ENCODE measurements at places on chromosomes 7 and 10.

DNA sequence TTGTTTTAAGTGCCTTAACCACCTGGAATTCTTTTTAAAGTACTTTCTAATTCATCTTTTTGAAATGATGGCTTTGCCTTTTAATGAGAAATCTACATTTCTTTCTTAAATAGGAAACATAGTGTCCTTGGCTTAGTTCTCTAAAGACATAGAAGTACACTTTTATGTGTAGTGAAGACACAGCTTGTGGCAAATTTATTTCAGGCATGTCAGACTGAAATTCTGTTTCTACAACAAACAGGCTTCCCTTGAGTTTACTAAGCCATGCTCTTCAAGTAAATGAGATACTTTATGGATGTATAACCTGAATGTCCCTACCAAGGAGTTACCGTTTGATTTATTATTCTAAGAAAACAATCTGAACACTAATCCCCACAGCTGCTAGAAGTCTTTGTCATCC lies 136.9 kb upstream of the MAGI2 start:
- H3K27me3 ChIP-seq = no peaks in the 10 kb centered on the region
- H3K36me3 ChIP-seq = no peaks in the 10 kb centered on the region
- no peak for DNase-seq
- H3K4me3 ChIP-seq = no peak overlapping the region
- H3K27ac ChIP-seq = no peak overlapping the region

GRCh38 chr7:29598613-29599012 lies 35.0 kb downstream of the PRR15 start:
- H3K36me3 ChIP-seq = no peaks in the 10 kb centered on the region
- H3K27me3 ChIP-seq = no peaks in the 10 kb centered on the region
- H3K27ac ChIP-seq = no peak overlapping the region
- DNase-seq = no peak
- no peaks in the 10 kb centered on the region for H3K4me1 ChIP-seq
- no peak overlapping the region for H3K4me3 ChIP-seq

DNA sequence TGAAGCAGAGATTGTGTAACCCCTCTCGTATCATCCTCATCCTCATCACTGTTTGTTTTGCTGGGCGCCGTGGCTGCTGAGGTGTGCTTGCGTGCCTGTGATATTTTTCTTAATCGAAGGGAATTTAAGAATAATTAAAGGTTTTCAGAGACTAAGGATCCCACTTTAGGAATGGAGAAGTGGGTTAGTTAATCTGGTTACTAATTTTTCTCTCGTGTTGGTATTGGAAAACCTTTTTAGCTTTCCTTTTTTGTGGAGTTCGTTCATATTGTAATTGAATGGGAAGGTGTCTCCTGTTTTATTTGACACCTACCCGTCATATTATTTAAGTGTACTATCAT lies 1.3 kb downstream of the UBN2 start:
- DNase-seq = no peak
- peaks cover under 1% of the 10 kb centered on the region for H3K36me3 ChIP-seq

DNA sequence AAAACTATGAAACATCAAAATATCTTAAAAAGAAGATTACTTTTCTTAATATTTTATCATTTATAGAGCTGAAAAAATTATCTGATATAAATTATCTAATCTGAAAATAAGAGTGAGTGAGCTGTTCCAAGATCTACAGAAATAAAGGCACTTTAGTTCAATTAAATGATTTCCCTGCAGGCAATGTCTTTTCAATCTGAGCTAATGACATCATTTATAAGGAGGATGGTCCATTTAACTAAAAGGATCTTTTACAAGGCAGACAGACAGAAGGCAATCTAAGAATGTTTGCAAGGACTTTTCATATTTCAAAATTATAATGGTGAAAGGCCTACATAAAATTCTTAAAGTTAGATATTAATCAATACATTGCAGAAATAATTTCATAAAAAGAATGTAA lies 71.8 kb downstream of the SKAP2 start:
- no peaks in the 10 kb centered on the region for H3K4me1 ChIP-seq
- no peak overlapping the region for H3K27ac ChIP-seq
- H3K36me3 ChIP-seq = no peaks in the 10 kb centered on the region
- no peak for DNase-seq
- H3K4me3 ChIP-seq = no peak overlapping the region

- no peaks in the 10 kb centered on the region for H3K4me1 ChIP-seq
- peaks cover 15% of the 10 kb centered on the region for H3K36me3 ChIP-seq
- no peak for DNase-seq
- H3K4me3 ChIP-seq = no peak overlapping the region
- no peak overlapping the region for H3K27ac ChIP-seq
These were observed 34.2 kb downstream of the CHST12 start for GRCh38 chr7:2437537-2438148.

- no peak for DNase-seq
- peaks cover 1% of the 10 kb centered on the region for H3K4me1 ChIP-seq
- no peaks in the 10 kb centered on the region for H3K27me3 ChIP-seq
- no peak overlapping the region for H3K27ac ChIP-seq
These were observed 327.7 kb downstream of the CXCL12 start for GRCh38 chr10:44056967-44057805.

GRCh38 chr10:47282657-47283018 lies 17.4 kb upstream of the GDF10 start:
- no peak for DNase-seq
- no peaks in the 10 kb centered on the region for H3K36me3 ChIP-seq
- H3K27me3 ChIP-seq = peaks cover 3% of the 10 kb centered on the region
- H3K4me1 ChIP-seq = no peaks in the 10 kb centered on the region
- H3K27ac ChIP-seq = no peak overlapping the region

DNA sequence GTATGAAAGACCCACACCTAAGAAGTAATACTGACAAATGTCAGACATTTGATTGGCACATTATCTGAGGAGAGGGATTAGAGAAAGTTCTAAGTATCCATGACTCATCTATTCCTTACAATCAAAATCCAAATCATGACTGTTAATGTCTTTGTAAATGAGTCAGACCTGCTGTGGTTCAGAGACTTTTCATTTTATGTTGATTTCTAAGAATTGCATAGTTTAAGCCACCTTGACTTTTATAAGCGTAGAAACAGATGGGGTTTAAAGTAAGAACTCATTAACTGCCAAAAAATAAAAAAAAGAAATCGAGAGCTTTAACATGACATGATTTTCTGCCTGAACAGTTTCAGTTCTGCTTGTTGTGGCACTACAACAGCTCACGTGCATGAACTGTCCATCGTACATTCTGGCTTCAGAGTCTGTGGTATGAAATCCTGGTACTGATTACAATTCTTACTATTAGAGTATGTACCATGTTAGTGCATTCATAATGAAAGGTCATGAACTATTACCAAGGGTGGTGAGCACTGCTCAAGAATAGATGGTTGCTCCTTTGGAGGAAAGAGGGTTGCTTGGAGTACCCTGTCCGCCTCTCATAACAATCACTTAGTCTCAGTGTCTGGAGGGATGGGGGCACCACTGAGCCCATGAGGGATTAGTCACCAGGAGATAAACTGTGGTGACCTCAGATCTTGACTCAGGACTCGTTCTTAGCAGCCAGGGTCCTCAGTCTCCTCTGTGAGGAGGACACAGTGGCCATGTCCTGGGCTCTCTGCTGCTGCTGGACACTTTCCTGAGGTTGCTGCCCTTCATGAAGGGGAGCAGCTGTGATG lies 42.2 kb downstream of the ACSM6 start:
- H3K27me3 ChIP-seq = no peaks in the 10 kb centered on the region
- DNase-seq = no peak
- no peak overlapping the region for H3K4me3 ChIP-seq
- H3K36me3 ChIP-seq = no peaks in the 10 kb centered on the region
- H3K4me1 ChIP-seq = no peaks in the 10 kb centered on the region

DNA sequence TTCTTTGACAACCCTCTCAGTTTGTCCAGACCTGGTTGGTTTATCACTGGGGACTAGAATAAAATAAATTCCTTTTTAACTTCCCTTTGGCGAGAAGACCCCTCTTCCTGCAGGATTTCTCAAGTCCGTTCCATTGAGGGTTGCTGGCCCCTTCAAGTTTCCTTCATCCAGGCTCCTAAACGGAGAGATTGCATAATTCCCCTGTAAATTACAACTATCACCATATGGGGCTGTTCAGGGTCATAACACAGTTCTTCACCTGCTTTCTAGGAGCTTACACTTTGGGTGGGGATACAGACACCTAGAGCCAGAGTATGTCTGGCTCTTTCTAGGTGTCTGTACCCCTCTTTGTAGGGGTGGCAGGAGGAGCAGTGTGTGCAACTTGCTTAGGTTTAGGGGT lies 3.3 kb upstream of the COPS6 start:
- H3K27me3 ChIP-seq = no peaks in the 10 kb centered on the region
- DNase-seq = no peak
- H3K27ac ChIP-seq = no peak overlapping the region

GRCh38 chr10:83880252-83880791 lies 259.0 kb upstream of the GHITM start:
- H3K27me3 ChIP-seq = no peaks in the 10 kb centered on the region
- no peak overlapping the region for H3K4me3 ChIP-seq
- no peaks in the 10 kb centered on the region for H3K4me1 ChIP-seq
- no peak overlapping the region for H3K27ac ChIP-seq

GRCh38 chr10:93193906-93194305 lies 120.2 kb downstream of the CYP26A1 start:
- no peak overlapping the region for H3K4me3 ChIP-seq
- no peaks in the 10 kb centered on the region for H3K27me3 ChIP-seq
- no peak overlapping the region for H3K27ac ChIP-seq
- DNase-seq = no peak
- no peaks in the 10 kb centered on the region for H3K4me1 ChIP-seq
- no peaks in the 10 kb centered on the region for H3K36me3 ChIP-seq

DNA sequence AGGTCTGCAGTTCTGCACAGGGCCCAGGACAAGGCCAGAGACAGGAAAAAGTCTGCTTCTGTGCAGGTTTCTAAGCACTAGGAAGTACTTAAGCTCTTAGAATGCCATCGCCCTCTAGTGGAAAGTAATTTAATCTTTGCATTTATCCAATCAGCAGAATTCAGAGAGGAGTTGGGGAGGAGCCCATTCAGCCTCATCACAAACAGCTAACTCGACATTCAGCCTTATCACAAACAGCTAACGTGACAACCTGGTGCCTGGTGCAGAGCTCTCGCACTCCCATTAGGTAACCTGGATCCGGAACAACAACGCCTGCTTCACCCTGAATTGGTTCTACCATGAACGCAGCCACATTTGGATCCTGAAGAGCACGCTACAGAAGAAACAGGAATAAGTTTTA lies 15.2 kb downstream of the OAT start:
- no peaks in the 10 kb centered on the region for H3K27me3 ChIP-seq
- no peak overlapping the region for H3K27ac ChIP-seq
- DNase-seq = no peak
- H3K36me3 ChIP-seq = peaks cover 60% of the 10 kb centered on the region
- H3K4me3 ChIP-seq = no peak overlapping the region

DNA sequence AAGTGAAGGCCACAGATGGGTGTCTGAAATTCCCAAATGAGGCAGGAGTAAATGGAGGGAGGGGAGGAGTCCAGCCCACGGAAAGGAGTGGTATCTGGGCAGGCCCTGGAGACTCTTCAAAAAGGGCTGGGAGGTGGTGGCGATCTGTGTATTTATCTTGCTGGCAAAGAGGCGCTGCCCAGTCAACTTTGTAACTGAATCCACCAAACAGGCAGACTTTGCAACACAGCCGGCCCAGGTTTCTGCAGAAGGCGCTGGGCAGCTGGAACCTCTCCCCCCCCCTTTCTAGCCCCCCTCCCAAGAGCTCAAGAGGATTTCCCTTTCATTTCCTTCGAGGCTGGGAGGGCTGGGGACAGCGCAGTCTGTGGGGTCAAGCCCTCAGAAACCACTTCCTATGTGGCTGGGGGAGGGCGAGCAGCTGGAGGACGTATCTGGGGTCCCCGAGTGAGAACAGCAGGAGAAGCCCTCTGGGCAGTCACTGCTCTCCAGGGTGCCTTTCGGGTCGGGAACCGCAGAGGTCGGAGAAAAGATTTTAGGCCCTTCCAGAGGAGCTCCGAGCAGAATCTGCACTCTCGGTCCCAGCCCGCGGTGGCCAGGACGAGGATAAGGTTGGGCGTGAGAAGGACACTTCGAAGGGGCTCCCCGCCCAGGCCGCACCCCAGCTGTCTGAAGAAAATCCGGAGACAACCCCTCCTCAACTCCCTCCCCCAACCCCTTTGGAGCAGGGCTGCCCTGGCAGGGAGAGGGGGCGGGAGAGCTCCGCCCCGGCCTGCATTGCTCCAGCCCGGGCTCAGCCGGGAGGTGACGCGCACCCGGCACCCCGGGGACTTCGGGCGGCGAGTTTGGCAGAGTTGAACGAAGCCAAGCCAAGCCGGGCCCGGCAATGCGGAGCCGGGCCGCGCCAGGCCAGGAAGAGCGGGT lies 965 bp downstream of the ZCCHC24 start:
- no peaks in the 10 kb centered on the region for H3K4me1 ChIP-seq
- DNase-seq = peak; percentile 89
- H3K27ac ChIP-seq = peak overlapping the region; percentile 98
- H3K4me3 ChIP-seq = peak overlapping the region; percentile 100
- H3K27me3 ChIP-seq = no peaks in the 10 kb centered on the region

GRCh38 chr7:32256376-32256775 lies 186.2 kb upstream of the PDE1C start:
- H3K4me1 ChIP-seq = no peaks in the 10 kb centered on the region
- no peak overlapping the region for H3K4me3 ChIP-seq
- no peaks in the 10 kb centered on the region for H3K27me3 ChIP-seq
- H3K27ac ChIP-seq = no peak overlapping the region
- DNase-seq = no peak

DNA sequence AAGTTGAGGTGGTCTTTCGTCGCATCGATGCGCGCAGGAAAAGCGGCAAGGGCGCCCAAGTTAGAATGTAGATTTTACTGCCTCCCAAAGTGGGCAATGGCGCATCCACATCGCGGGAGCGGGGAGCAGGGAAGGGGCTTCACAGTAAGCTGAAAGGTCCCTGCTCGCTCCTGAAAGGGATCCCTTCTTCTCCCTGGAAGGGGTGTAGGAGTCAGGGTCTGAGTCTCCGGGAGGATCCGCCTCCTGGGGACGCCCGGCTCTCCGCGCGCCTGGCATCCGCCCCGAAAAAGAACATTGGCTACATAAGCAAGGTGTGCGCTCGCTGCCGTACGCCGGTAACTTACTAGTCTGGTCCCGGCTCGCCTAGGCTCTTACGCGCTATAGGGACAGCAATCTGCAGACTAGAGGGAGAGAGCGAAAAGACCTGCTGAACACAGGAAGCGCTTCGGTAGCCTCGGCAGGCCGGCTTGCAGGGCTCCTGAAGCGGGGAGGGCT lies 804 bp downstream of the UNC5B start:
- DNase-seq = peak; percentile 84
- peak overlapping the region; percentile 68 for H3K27ac ChIP-seq
- no peaks in the 10 kb centered on the region for H3K36me3 ChIP-seq
- H3K27me3 ChIP-seq = peaks cover 17% of the 10 kb centered on the region
- peak overlapping the region; percentile 65 for H3K4me3 ChIP-seq

GRCh38 chr7:139704308-139704879 lies 73.4 kb downstream of the HIPK2 start:
- H3K4me1 ChIP-seq = peaks cover 26% of the 10 kb centered on the region
- no peaks in the 10 kb centered on the region for H3K36me3 ChIP-seq
- no peaks in the 10 kb centered on the region for H3K27me3 ChIP-seq
- no peak overlapping the region for H3K4me3 ChIP-seq

DNA sequence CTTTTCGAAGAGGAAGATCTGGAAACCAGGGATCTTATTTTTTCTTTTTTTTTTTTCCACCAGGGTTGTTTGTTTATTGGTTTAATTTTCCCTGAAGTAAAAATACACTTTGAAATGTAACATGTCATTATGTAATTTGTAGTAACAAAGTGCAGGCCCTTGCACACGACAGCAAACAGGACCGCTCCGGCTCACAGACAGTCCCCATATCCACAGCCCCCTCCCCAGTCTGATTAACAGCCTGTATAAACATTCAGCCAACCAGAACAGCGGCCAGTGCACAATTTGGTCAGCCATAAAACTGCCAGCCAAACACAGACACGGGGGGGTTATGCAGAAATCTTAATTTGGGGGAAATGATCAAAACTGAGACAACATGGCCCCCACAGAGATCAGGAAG lies 431.6 kb upstream of the NPVF start:
- no peak for DNase-seq
- no peaks in the 10 kb centered on the region for H3K27me3 ChIP-seq
- no peak overlapping the region for H3K27ac ChIP-seq
- H3K36me3 ChIP-seq = no peaks in the 10 kb centered on the region

All from sigmoid colon (tissue), 7 donors.